GM23338 (cell line): ENCODE measurements at places on chromosomes 4 and X.

- DNase-seq: no peak
Measured at GRCh38 chrX:149152941-149153340, 352.2 kb downstream of the IDS start.

DNA sequence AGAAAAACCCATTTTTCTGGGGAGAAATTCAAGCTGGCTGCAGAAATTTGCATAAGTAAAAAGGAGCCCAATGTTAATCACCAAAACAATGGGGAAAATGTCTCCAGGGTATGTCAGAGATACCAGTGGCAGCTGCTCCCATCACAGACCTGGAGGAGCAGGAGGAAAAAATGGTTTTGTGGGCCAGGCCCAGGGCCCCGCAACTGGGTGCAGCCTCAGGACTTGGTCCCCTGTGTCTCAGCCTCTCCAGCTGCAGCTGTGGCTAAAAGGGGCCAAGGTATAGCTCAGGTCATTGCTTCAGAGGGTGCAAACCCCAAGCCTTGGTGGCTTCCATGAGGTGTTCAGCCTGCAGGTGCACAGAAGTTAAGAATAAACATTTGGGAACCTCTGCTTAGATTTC lies 536.4 kb upstream of the FRG1 start:
- DNase-seq: no peak

DNA sequence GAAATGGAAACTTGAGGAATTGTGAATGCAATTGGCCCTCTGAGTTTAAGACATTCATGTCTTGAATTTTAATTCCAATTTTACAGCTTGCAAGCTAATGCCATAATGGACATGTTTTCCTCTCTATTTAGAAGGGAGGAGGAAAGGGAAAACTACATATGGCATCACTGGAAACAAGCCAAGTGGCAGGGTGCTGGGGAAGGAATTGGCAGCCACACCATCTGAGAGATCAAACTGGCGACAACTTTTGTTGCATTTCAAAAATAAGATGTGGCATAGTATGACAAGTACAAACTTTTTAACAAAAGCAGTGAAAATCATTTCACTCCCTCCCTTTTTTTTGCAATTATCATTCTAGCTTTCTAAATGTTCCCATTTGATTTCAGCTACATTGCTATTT lies 615.6 kb downstream of the CENPC start:
- DNase-seq: no peak

- no peak for DNase-seq
Measured at GRCh38 chr4:181845617-181846016, 397.6 kb upstream of the TENM3 start.

DNA sequence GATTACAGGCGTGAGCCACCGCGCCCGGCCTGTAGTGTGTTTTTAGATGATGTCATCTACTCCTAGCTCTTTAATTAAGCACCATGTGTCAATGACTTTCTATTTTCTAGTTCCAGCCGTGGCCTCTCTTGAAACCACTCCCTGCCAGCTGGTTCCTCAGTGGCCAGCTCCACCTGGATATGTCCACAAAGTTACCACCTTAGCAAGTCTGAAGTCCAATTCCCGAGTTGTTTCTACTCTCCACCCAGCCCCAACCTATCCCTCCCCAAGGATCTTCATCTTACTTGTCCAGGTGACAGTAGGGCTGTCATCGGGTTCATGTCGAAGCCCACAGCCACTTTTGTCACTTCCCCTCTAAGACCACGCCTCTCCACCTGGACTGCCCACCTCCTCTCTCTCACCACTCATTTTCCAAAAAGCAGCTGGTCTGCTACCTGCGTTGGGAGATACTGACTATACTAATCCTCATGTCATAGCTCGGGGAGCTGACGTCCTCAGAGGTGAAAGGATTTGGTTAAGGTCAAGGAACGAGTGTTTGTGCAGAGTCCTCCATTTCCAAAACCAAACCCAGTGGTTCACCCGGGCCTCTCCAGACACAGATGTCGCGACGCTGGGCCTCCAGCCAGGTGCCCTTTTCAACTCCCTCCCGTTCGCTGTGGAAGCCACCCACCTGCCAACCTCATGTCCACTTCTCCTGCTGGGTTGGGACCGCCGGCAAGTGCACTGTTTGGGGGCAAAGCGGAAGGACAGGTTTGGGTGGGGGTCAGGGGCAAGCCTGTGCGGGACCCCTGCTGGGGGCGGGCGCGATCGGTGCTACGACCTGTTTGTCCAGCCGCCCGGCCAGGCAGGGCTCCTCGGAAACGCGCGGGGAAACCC lies 704 bp downstream of the FAM3A start:
- DNase-seq: no peak

DNA sequence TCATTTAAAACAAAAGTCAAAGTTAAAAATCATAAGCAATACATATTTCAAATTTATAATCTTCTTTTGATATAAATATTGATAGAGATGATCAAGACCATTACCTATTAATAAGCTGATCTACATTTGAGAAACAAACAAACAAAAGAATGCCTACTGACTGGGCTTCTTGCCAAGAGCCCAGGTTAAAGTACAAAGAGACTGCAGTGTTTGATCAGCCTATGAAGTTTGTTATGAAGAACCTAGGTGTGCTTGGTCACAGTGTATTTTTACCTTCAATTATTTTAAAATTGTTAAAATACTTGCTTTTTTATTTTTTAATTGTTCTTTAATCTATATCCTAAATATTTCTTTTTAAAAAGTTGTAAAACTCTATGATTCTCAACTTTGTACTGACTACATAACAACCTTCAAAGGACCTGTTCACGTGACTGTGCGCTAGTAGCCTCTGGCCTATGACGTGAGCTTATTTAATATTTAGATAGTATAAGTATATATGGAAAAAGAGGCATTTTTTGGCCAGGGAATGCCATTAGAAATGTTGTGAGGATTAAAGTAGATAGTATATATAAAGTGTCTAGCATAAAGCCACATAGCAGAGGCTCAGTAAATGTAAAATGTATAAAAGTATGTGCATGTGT lies 11.4 kb upstream of the SLC39A8 start:
- no peak for DNase-seq

GRCh38 chrX:112672788-112673560 lies 6.8 kb downstream of the LHFPL1 start:
- peak; percentile 10 for DNase-seq

DNA sequence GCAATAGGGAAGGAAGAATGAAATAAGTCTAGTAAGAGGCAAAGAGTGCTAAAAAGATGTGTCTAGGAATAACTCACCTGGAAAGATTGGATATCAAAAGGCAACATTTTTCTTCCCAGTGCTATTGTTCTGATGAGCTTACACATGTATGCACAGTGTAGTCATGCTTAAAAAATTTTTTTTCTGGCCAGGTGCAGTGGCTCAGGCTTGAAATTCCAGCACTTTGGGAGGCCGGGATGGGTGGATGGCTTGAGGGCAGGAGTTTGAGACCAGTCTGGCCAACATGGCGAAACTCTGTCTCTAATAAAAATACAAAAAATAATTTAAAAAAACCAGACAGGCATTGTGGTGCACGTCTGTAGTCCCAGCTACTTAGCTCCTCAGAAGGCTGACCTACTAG lies 795.8 kb upstream of the IGFBP7 start:
- no peak for DNase-seq

GRCh38 chr4:139797287-139797686 lies 131.7 kb downstream of the MGST2 start:
- no peak for DNase-seq

GRCh38 chr4:122086338-122087065 lies 65.6 kb upstream of the BLTP1 start:
- DNase-seq: no peak

GRCh38 chr4:71189471-71189870 lies 149.3 kb upstream of the SLC4A4 start:
- no peak for DNase-seq

- DNase-seq: peak; percentile 65
Measured at GRCh38 chr4:1414831-1415680, 8.8 kb upstream of the NKX1-1 start.

DNA sequence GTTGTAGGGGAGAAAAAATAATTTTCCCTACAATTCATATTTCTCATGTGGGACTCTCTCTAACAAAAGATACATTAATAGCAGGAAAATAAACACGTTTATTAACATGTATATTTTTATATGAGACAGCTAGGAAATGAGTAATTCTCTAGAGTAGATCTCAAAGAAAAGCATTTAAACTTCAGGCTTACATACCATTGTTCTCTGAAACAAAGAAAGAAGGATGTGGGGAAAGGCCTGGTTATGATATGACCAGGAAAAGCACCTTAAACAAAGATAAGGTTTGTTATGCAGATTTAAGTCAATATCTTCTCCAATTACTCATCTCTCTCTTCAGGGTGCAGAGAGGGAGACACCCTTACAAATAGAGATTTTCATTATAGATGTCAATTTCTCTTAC lies 131.3 kb downstream of the SLC7A11 start:
- DNase-seq: no peak

GRCh38 chr4:105510245-105510644 lies 36.4 kb upstream of the PPA2 start:
- no peak for DNase-seq

- DNase-seq: no peak
Measured at GRCh38 chr4:155620637-155621036, 46.0 kb upstream of the GUCY1A1 start.

GRCh38 chrX:3216581-3217180 lies 129.8 kb downstream of the MXRA5 start:
- DNase-seq: no peak

DNA sequence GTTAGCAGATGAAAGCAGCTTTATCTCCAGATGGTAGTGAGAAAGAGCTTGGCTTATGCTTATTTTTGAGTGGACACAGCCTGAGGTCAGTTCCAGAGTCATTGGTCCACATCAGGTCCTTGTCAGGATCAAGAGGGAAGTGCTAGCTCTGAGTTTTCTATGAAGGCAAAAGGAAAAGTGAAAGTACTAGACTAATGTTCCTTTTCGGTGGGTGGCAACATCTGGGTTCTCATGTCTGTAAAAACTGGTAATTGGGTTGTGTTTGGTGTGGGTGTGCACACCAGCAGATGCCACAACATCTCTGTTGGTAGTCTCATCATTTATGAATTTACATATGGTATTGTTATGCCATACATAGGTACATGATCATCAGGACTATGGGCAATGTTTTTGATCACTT lies 210.5 kb downstream of the PWWP3B start:
- DNase-seq: no peak

- no peak for DNase-seq
Measured at GRCh38 chr4:72119946-72120345, 88.1 kb downstream of the NPFFR2 start.

DNA sequence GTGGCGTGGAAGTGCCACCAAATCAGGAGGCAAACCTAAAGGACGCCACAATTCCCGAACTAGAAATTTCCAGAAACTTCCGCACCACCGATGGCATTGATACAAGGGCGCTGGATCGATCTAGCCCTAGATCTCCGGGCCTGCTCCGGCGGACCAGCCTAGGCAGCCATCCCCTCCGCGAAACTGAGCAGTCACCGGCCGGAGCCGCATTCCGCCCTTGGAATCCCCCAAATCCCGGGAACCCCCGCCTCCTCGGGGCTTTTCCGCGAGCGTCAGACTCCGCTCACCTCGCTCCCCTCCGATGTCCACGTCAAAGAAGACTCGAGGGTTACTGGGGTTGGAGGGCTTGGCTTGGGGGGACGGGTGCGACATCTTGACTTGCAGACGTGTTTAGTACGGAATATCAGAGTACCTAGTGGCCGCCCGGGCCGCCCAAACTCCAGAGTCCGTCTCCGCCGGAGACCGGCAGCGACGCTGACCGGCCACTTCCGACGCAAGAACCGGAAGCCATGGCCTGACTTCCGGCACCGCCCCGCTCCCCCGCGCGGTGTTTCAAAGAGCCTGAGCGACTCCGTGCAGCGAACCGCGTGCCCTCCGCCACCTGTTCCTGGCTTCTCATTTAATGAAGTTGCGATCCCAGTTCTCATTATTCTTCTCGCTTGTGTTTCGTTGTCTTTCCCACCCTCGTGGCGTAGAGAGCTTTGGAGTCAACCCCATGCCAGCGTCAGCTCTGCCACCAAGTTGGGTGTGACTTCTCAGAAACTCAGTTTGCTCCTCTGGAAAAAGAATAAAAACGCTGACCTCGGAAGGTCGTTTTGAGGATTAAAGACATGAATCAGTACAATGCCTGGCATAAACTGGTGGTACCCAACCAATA lies at the start of gene PPID:
Gene PPID, minus strand, starts transcription at position 480 of the 877 bp plus-strand sequence. Its CDS starts 108 bp downstream, at position 372.
- peak; percentile 92 for DNase-seq

GRCh38 chrX:56995271-56995994 lies at the start of gene SPIN3:
Gene SPIN3, minus strand, starts transcription at chrX:56995541. Its CDS starts 594 bp downstream, at chrX:56994947.
- DNase-seq: peak; percentile 86

GRCh38 chrX:110743679-110744340 lies 51.8 kb downstream of the CHRDL1 start:
- no peak for DNase-seq

- DNase-seq: no peak
Measured at GRCh38 chrX:97117572-97117971, 233.9 kb downstream of the RPA4 start.

GRCh38 chr4:5027346-5027745 lies 8.1 kb upstream of the CYTL1 start:
- no peak for DNase-seq

GRCh38 chr4:24644983-24645764 lies 60.8 kb upstream of the DHX15 start:
- no peak for DNase-seq

- DNase-seq: peak; percentile 76
Measured at GRCh38 chr4:127479031-127479622, 153.6 kb upstream of the INTU start.

DNA sequence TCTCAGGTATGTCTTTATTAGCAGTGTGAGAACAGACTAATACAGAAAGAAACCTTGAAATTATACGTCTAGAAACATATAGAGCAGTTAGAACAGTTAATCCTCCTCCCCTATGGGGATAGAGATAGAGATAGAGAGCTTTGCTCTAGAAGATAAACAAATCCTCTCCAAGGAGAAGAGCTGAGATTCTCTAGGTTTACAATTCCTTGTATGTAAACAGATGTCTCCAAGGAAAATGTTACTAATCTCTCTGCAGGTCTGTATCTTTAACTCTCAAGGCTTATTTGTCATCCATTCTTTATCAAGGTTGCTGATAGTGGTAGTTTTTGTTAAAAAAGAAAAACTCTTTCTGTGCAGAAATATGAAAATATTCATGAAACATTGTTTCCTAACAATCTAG lies 282.1 kb upstream of the GIMD1 start:
- no peak for DNase-seq

GRCh38 chr4:16125571-16126445 lies 42.0 kb upstream of the PROM1 start:
- peak; percentile 25 for DNase-seq

GRCh38 chr4:138494116-138494515 lies 252.0 kb upstream of the SLC7A11 start:
- DNase-seq: peak; percentile 9
